ENCODE measurements at places on chromosomes 1 and 21.

- no peak for DNase-seq
These were observed 5.1 kb downstream of the HOOK1 start for GRCh38 chr1:59819566-59820438.

- DNase-seq, result no peak
These were observed 35.8 kb downstream of the PAX7 start for GRCh38 chr1:18666317-18666920.

GRCh38 chr21:16863908-16864307 lies 648.9 kb upstream of the CXADR start:
- DNase-seq, result no peak

DNA sequence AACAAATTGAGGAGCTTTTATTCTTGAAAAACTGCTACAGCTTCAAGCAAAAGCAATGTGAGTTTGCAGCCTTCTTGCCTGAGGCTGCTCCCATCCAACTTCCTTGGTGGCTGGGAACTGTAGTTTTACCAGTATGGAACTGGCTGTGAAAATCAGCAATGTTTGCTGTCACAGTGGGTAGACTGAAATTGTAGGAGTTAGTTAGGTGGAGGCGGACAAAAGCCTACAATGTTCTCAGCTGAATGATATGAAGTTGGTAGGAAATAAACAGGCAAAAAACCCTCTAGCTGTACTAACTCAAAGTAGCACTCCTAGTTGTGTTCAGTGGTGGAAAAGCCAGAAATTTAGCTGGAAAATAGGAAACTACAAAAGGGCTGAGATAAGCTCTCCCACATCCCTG lies 18.5 kb downstream of the HAX1 start:
- peak; percentile 8 for DNase-seq
